Renal cortical epithelial cell (primary cell): ENCODE measurements at places on chromosomes 13 and 19. TPM values are rescaled to one million over a fixed set of nuclear protein-coding genes. Genes with fewer than 3 reads are reported as not detected.

The CEACAM4 gene
- not detected in 2 replicates for total RNA-seq

The ICAM4 gene
- 0.35 and 0.69 TPM in 2 replicates for total RNA-seq

The APC2 gene
- 0.05 TPM in 1 of 2 replicates, not detected in the other for total RNA-seq

The THOP1 gene
- total RNA-seq: 73.8 and 80.8 TPM in 2 replicates

DNA sequence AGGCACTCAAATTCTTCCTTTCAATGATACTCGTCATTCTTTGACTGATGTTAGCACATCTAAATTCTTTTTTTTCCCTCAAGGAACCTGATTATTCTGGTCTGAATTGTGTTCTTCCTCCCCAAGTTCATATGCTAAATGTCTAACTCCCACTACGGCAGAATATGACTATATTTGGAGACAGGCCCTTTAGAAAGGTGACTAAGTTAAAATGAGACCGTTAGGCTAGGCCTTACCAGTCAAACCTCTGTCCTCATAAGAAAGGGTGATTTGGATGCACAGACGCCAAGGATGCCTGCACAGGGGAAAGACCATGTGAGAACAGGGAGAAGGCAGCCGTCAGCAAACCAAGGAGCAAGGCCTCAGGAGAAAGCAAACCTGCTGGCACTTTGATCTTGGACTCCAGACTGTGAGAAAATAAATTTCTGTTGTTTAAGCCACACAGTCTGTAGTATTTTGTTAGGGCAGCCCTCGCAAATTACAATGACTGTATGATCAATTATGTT is 13.1 kb upstream of the FOXO1 start:
- DNase-seq: no peak

DNA sequence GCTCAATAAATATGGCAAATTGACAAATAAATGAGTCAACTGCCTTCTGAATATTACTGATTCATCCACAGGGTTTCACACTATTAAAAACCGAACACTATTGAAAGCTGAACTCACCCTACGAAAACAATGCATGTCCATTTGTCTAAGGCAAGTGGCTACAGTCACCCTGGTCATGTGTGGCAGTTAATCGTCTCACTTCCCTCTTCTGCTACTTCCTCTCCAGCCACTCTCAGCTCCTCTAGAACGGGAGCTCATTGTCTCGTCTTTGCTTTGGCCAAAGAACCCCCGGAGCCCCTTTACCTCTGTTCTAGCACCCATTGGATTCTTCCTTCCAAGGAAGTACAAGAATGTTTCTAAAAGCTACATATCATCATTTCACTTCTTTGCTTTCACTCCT is 74.4 kb upstream of the ZNF599 start:
- DNase-seq: no peak

DNA sequence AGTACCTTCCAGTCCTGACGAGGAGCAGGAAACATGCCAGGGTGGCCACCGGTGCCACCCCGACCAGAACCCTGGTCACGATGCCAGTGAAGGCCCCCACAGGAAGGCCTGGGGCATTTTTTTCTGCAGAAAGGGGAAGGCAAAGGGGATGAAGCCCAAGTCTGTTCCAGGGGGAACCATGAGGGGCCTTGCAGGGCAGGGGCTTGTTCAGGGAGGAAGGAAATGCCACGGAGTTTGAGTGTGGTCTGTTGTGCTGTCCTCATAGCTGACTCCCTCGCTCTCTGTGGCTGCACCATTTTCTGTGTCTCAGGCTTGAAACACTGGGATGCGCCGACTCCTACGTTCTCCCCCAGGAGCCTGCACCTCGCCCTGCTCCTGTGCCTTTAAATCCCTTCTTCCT is 27.5 kb upstream of the CEACAM1 start:
- DNase-seq: no peak

DNA sequence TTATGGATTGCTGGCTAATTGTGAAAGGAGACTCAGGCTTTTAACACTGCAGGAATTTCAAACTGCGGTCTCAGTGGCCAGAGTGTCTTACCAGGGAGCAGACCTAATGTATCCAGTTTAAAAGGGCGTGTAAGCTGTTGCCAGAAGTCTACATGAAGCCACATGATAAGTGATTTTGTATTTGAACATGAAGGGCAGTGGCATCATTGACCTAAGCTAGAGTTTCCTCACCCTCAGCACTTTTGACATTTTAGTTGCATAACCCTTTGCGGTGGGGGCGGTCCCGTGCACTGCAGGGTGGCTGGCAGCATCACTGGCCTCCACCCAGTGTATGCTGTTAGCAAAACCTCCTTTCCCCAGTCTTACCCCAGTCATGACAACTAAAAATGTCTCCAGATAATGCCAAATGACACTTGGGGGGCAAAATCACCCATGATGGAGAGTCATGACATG is 23.7 kb upstream of the GPR18 start:
- peak; percentile 68 for DNase-seq

GRCh38 chr19:55535173-55535964 is 1.6 kb downstream of the SBK2 start:
- DNase-seq: no peak

- no peak for DNase-seq
Observed at GRCh38 chr13:41004875-41005693, 14.0 kb downstream of the ELF1 start.

- DNase-seq: no peak
Observed at GRCh38 chr19:7910321-7911161, 4.1 kb upstream of the TGFBR3L start.

DNA sequence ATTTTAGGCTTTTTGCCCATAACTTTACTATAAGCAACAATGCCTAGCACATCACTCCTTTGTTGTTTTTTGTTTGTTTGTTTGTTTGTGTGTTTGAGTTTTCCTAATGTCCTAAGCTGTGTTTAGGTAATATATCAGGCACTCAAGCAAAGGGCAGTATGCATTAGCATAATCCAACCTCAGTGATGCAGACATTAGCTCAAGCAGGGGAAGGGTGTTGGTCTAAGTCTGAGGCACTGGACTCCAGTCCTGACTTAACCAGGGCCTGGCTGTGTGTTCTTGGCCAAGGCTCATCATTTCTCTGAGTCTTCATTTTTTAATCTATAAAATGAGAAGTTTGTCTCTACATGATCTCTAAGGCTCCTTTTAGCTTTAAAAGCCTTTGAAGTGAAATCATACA is 65.9 kb upstream of the RFC3 start:
- no peak for DNase-seq

GRCh38 chr19:55467236-55468053 is 2.9 kb upstream of the C19orf85 start:
- DNase-seq: no peak

DNA sequence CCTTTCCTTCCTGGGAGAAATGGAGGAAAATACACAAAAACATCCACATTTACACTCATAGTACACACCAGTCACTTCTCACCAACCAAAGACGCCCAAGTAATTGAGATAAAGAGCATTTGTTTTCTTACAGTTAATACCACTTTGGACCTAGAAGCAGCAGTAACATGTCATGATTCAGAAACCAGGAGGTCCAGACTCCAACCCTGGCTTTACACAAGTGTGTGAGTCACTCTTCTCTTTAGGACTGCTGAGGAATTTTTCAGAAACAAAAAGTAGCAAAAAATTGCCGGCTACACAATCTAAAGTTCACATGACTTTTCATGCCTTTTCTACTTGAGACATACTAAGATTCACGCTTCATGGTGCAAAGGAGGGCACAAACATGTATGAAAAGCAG is 42.1 kb downstream of the TUBGCP3 start:
- DNase-seq: peak; percentile 85

DNA sequence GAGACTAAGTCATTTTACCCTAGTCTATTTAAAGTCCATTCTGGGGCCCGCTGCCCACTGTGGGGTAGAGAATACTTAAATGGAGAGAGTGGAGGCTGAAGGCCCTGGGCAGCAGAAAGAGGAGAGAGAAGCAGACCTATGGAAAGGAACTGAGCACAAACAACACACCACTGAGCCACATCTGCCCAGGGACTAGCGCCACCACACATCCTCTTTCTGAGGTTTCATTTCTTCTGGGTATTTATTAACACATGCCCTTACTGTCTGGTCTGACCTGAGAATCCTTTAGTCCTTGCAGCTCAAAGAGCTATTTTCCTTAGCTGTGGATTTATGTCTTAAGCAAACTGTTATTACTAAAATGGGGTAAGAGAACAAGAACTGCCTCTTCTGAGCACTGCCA is 154.0 kb downstream of the NALCN start:
- DNase-seq: no peak

DNA sequence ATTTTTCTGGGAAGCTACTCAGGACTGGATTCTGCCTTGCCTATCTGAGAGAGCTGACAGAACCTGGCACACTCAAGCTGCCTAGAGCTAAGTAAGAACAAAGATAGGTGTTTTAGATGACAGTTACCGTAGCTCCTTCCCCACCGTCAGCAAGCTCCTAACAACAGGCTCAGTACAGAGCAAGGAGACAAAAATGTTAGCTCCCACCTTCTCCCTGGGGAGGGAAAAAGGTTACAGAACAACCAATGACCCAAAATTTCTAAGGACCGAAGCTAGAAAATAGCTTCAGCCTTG is 1058.2 kb upstream of the PCDH20 start:
- no peak for DNase-seq

DNA sequence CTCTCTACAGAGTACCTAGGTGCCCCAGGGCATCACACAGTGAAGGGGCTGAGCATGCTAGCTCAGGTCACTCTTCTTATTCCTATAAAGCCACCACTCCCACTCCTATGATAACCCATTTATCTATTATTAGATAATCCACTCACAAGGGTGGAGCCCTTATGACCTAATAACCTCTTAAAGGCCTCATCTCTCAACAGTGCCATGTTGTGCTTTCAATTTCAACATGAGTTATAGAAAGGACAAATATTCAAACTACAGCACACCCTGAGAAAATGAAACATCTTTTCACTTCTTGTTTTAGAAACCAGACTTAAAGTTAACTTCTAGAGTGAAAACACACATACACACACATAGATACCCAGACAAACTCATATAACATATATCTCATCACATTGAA is 1494.9 kb upstream of the MIR17HG start:
- DNase-seq: no peak

DNA sequence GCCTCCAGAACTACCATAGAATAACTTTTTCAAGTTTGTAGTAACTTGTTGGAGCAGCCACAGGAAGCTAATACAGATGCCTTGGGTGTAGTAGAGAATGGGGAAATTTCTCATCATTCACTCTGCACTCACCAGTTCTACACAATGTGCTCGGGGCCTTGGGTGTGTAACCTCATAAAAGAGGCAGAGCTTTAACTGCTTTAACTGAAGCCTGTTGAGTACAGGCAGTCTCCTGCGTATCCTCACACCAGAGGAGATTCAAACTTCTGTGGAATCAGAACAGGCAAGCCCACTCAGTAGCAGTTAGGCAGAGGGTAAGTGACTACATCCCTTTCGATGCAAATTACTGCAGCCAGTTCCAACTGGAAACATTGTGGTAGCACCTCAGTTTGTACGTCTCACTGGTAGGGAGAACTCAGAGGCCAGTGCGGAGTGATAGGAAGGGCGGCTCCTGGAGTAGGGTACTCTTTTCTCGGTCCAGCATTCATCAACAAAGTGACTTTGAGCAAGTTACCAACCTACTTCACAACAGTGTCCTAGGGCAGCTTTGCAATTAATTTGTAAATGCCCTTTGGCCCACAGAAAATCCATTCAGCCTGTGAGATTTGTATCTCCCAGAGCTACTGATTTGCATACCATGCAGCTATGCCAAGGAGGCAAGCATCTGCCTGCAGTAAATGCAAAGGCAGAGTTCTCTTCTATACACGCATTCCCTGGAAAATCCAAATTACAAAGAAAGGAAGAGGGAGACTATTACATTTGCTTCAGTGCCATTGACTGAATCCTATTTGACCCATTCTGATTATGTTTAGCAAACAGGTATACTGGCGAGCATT is 904.3 kb downstream of the DIAPH3 start:
- no peak for DNase-seq

DNA sequence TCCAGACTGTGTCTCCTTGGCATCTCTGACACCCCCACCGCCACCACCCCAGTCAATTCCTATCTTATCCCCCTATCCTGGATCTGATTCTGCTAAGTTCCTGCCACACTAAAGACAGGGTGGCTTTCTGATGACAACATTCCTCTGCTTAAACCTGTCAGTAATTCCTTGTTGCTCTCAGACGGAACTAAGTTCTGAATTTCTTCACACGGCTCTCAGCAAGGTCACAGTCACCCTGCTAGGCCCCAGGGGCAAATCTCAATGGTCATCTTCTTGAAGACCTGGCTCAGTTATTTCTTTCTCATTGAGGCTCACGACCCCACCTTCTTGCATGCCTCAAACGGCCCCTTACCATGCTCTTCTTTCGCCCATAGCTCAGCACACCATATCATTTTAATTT is 7.6 kb downstream of the ALOX5AP start:
- no peak for DNase-seq

- peak; percentile 7 for DNase-seq
Observed at GRCh38 chr13:27868641-27869435, 51.0 kb upstream of the PDX1 start.
